Stimulated activated CD8-positive, alpha-beta memory T cell treated with anti-CD3 and anti-CD28 coated beads, Interleukin-4, amount 100 ng/mL, for 1 hour (primary cell): ENCODE measurements at places on chromosomes 6 and 20.

GRCh38 chr20:41424546-41424945 lies 57.9 kb upstream of the EMILIN3 start:
- DNase-seq = no peak

DNA sequence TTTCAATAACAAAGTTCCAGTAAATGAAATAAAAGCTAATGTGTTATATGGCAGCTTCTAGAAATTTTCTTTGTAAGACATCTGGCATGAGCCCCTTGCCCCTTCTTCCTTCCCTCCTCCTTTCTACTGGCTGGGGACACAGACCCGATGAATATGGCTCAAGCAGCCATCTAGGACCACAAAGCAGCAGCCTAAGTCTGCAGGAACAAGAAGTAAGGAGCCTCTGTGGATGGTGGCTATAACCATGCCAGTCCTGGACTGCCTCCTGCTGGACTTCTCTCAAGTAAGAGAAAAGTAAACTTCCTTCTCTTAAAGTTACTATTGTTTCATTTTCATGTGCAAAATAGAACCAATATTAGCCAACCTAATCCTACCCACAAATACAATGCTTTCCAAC lies 114.9 kb upstream of the DST start:
- no peak for DNase-seq

- DNase-seq = no peak
Observed at GRCh38 chr6:105067329-105067728, 110.4 kb downstream of the LIN28B start.

DNA sequence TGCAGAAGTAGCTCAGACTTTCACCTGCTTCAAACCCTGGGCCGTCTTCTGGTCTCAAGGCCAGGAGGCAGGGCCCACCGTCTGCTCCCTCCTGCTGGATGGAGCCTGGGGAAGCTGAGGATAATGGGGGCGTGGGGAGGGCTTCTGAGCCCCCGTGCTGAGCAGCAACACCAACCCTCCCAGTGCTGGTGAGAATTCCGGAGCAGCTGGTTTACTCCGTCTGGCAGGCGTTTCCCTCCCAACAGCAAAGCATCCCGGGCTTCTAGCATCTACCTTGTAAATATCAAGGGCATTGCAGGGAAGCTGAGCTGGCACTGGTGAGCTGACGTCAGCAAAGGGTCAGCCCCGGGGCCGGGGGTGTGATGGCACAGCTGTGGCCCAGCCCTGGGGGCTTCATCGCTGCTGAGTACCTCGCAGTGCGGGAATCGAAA lies 16.8 kb upstream of the CHRNA4 start:
- DNase-seq = no peak

GRCh38 chr6:56065408-56065807 lies 182.0 kb downstream of the COL21A1 start:
- no peak for DNase-seq

GRCh38 chr20:46491354-46491753 lies 22.0 kb downstream of the ZNF334 start:
- no peak for DNase-seq

DNA sequence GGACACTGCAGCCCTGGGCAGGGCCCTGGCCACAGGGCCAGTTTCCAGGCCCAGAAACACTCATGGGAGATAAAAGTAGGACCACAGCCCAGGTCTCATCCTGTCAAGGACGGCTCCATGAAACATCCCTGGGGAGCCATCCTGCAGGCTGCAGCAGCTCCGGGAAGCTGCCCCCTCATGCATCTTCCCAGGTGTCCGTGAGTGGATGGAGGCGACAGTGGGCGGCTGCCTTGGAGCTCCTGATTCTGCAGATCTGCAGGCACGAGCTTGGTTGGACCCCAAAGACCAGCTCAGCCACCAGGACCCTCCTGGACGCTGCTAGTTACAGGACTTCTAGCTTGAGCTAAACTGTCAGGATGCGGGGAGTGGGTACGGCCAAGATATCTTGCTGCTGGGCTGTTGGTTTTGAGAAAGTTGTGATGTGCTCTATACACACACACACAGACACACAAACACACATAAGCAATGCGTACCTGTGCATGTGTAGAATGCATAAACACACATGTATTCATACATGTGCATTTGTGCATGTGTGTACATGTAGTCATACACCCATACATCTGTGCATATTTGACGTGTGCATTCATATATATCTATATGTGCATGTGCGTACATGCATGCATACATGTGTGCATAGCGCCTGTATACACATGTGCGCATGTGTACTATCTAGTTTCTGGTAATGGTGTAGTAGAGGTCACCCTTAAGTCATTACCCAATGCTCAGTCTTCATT lies 297.8 kb downstream of the TAF4 start:
- DNase-seq = no peak

DNA sequence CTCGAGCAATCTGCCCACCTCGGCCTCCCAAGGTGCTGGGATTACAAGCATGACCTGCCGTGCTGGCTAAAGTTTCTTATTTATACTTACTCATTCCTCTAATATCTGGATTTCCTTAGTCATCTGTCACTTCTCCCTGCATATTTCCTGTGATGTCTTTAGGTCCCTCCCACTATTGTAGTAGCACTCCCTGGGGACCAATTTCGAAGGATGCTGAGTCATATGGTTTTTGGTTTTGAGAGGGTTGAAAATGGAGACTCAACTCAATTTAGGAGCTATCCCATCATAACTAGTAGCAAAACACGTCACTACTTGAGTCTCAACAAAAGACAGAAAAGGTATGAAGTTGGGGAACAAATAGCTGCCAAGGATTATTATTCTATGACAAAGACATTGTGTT lies 20.2 kb downstream of the MCUR1 start:
- no peak for DNase-seq

GRCh38 chr20:21681922-21682318 lies 23.5 kb upstream of the PAX1 start:
- DNase-seq = no peak

- no peak for DNase-seq
Observed at GRCh38 chr6:155054491-155055250, 59.6 kb downstream of the TIAM2 start.

- DNase-seq = no peak
Observed at GRCh38 chr20:9200620-9201019, 131.7 kb downstream of the PLCB4 start.

DNA sequence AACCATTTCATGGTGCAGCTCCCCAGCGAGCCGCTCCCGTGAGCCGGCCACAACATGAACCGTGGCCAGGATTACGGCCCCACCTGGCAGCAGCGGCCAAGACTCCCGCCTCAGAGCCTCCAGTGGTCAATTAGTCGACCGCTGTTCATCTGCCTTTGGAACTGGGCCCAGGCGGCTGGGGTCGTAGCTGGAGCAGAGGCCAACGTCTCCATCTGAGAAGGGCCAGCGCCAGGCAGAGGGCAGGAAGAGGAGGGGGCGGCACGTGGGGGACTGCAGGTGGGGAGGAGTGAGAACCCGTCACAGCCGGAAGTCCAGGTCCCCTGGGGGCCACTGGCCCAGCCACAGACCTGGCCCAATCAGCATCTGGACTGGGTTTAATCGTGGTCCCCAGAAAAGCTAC lies 184.3 kb downstream of the TAF4 start:
- DNase-seq = no peak

DNA sequence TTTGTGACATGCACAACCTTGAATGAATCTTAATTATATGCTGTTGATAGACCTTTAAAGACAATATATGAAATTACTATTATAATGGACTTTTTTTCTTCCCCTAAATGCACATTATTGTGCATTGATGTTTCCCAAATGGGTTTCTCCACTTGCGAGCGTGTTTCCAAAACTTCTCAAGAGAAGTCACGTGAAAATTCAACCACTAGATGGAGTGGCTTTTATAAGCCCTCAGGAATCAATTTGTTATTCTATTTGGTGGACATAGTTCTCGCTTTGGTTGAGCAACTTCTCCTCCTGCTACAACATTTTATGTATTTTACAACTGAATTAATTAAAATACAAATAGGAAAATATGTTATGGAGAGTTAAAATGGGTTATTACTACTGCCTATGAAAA lies 9.0 kb downstream of the CNR1 start:
- DNase-seq = no peak

DNA sequence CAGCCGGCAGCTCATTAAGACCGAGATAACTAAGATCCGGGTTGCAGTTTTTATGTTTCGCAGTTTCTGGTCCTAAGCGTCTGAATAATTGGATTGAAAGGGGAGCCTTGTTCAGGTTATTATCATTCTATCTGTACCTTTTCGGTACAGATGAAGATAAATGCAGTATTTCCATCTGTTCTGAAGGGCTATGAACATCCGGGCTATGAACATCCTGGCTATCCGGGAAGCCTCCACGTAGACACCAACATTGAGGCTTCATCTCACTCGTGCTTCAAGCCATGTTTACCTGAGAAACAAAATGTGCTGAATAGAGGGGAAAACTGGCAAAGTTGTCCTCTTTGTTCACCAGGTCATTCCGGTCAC lies 399 bp upstream of the REPS1 start:
- DNase-seq = no peak

DNA sequence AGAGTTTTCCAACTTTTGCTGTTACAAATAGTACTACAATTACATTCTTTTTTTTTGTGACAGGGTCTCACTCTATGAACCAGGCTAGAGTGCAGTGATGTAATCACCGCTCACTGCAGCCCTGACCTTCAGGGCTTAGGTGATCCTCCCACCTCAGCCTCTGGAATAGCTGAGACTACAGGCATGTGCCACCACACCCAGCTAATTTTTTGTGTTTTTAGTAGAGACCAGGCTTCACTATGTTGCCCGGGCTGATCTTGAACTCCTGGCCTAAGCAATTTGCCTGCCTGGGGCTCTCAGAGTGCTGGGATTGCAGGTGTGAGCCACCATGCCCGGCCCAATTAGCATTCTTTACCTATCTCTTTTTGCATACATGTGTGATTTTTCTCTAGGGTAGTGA lies 12.5 kb downstream of the ATRN start:
- no peak for DNase-seq

GRCh38 chr6:148443798-148444560 lies 101.3 kb downstream of the SASH1 start:
- no peak for DNase-seq

DNA sequence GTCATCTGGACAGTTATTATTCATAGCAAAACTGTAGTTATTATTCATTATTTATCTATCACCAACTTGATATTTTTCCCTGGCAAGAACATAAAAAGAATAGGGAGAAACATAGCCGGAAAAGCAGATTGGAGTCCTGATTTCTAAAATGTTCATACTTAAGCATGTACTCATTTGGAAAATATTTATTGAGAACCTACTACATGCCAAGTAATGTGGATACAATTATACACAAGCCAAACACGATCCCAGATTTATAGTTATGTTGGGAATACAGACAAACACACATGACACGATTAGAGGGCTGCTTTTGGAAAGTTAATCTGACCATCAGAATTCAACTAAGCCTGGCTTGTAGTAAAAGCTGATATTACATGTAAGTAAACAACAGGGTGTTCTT lies 30.7 kb downstream of the ARHGAP18 start:
- DNase-seq = no peak

DNA sequence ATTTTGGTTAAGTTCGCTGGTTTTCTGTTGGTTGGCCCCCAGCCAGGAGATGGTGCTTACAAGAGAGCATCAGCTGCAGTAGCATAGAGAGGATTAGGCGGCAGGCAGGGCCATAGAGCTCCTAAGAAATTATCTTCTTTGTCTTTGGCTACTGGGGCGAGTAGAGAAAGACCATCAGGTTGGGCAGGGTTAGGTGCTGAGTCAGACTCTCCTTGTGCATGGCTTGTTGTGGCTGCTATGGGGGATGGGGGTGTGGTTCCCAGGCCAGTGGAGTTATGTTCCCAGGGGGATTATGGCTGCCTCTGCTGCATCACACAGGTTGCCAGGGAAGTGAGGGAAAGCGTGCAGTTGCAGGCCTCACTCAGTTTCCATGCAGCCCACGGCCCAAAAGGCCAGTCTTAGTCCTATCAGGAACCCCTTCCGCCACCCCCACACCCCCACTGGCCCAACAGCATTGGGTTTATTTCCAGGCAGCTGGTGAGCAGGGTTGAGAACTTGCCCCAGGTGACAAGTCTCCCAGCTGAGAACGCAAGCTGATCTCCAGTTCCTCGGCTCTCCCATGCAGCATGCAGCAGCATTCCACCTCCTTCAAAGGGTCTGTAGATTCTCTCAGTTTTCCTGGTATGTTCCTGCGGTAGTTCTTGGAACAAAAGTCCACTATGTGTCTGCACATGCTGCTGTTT lies 243.7 kb downstream of the UTRN start:
- DNase-seq = no peak

- DNase-seq = no peak
Observed at GRCh38 chr6:45464685-45465084, 87.0 kb upstream of the SUPT3H start.

DNA sequence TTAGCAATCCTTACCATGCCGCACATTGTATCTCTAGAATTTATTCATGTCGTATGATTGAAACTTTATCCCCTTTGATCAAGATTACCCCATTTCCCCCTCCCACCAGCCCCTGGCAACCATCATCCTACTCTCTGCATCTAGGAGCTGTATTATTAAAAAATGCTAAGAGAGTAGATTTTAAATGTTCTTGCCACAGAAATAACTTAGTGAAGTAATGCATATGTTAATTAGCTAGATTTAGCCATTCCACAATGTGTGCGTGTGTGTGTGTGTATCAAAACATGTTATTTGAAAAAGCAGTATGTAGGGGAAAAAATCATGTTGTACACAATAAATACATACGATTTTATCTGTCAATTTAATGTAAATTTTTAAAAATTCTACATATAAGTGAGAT lies 11.9 kb upstream of the SPINT3 start:
- no peak for DNase-seq

- no peak for DNase-seq
Observed at GRCh38 chr6:138450445-138450844, 46.4 kb downstream of the HEBP2 start.

- no peak for DNase-seq
Observed at GRCh38 chr20:58892932-58893224, 40.4 kb downstream of the GNAS start.

DNA sequence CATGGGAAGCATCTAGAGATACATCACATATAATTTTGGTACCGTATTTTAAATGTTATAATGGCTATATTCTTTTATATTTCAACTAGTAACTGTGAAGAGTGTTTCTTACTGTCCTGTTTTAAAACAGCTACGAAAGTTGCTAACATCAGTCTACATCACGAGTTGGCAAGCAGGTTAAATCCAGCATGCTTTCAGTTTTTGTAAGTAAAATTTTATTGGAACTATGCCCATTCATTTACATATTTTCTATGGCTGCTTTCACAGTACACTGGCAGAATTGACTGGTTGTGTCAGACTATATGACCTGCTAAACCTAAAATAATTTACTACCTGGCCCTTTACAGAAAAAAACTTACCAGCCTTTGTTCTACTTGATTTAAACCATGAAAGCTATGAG lies 478.1 kb downstream of the PHF3 start:
- DNase-seq = no peak

GRCh38 chr6:145214570-145214969 lies 520.8 kb downstream of the EPM2A start:
- no peak for DNase-seq

- DNase-seq = no peak
Observed at GRCh38 chr6:164344801-164345291, 930.3 kb downstream of the QKI start.

- no peak for DNase-seq
Observed at GRCh38 chr6:296151-297122, 4.2 kb downstream of the DUSP22 start.

- DNase-seq = no peak
Observed at GRCh38 chr20:50346374-50347283, 156.0 kb downstream of the CEBPB start.
